ENCODE measurements at places on chromosomes 12 and 14.

DNA sequence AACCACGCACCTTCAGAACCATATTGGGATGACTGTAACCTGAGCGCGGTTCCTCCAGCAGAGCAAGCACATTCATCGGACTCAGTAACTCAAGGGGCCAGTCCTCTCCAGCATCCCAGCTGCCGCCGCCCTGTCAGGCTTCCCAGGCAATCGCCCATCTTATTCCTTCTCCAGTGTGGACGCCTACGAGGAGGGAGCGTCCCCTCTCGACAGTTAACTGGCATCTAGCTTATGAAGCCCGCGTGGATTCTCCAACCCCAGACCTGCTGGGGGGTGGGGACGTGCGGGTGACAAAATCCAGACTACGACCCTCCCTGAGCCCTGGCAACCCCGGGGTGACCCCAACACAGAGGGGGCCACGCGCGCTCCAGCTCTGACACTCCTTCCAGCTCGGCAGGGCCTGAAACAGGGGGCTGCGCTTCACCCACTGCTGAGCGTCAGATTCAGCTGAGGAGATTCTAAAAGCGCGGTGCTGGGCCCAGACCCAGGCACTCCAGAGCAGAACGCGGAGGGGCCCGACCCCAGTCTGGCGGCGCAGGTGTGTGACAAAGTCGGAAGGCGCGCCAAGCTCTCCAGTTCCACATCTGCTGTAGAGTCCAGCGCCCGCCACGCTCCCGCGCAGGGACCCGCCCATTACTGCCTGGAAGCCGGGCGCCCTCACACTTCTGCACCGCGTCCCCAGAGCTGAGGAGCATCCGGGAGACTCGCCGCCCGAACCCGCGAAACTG, 43.9 kb upstream of the ESR2 start:
- DNase-seq, result no peak

- no peak for DNase-seq
Observed at GRCh38 chr12:93103154-93103553, 174.1 kb upstream of the EEA1 start.

- DNase-seq, result no peak
Observed at GRCh38 chr12:39235990-39236767, 206.7 kb downstream of the KIF21A start.

DNA sequence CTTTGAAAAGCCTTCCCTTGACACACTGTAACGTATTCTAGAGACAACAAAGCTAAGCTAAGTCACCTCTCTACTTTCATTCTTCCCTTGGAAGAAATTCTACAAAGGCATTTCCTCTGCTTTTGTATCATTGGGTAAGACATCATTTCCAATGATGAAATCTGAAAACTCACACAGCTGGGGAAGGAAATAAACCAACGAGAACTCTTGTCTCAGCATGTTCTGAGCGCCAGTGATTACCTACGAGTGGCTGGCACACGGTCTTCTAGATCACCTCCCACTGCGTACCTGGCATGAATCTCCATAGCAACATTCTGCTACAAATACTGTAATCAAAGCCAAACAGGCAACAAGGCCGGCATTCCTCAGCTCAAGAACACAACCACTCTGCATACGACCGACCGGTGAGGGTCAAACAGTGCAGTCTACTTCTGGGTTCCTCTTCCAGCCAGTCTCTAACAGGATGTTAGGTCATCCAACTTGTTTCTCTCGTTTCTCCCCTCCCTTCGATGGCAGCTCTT, 7.6 kb downstream of the VPS37B start:
- DNase-seq, result peak; percentile 47

GRCh38 chr12:63912651-63913050, 68.2 kb downstream of the SRGAP1 start:
- no peak for DNase-seq

DNA sequence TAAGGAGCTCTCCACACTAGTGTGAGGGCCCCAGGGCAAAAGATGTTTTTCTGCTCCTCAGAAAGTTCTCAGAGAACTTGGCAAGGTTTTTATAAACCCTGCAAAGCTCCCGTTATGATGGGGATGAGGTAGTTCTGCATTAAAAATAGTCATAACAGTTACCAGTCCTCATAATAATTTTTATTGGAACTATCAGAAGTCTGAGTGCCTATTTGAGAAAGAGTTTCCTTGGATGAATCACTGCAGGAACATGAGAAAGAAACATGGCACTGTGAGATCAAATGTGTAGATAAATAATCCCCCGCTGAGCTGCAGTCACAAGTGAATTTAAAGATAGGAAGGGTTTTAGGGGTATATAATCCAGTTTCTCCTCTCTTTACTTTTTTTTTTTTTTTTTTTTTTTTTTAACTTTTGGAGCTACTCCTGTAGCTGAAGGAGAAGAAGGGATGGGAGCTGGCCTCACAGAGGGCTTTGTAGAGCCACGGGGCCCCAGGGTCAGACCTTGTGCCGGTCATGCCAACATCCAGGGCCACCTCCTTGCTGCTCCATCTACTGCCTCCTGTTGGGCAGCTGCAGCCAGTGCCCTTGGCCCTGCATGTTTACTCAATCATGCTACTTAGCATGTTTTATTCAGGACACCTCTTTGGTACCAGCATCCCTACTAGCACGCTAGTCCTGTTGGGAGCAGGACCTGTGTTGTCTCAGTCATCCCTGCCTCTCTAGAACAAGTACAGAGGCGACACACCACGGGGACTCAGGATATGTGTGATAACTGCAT, 39.5 kb downstream of the EVL start:
- DNase-seq, result no peak

GRCh38 chr12:4210183-4210582, 63.4 kb upstream of the CCND2 start:
- DNase-seq, result no peak

DNA sequence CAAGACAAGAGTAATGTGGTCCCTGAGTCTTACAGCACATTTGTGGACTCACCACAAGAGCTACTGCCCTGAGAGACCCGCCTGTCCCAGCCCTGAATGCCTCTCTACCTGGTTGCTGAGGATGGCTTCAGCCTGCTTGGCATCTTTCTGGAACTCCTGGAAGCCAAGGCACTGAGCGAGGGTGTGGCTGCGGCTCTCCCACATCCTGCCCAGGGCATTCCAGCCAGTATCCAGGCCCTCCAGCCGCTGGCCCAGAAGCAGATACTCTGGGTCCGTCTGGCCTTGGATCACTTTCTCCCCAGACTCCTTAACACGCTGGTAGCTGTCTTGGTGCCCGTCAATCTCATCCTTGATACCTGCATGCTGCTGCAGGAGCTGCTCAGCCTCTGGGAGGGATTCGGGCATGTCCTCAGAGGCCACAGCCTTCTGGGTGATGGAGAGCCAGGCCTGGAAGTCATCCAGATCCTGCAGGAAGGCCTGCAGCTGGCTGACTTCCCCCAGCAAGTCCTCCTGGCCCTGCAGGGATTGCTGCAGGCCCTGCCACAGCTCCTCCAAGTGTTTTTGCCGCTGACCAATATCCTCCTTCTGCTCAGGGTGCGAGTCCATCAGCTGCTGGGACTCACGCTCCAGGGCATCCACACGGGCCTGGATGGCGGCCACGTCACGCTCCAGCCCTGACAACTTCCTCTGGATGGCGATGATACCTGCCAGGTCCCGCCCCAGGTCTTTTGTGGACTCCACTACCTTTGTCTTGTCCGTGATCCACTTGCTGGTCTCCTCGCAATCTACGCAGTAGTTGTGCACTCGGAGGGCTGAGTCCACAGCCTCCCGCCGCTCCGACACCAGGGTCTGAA, 82.3 kb downstream of the PLEKHG3 start:
- no peak for DNase-seq

DNA sequence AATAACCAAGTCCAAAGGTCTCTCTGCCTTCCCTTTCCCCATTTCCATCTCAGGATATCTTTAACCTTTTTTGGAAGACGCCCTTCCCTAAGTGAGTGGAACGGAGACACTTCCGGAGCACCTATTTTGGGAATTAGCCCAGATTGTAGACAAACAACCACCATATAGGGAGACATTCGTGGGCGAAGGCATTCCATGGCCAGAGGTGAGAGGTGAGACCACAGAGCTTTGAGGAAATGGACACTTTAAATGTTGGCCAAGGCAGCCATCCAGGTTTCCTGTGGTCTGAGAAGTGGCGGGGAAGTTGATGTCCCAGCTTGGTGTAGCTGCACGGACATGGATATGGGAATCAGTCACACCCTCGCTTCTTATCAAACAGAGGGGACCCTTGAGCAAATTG, 69.4 kb upstream of the BDKRB2 start:
- no peak for DNase-seq
